ENCODE measurements at places on chromosomes 13 and 19. TPM values are rescaled to one million over a fixed set of nuclear protein-coding genes. Genes with fewer than 3 reads are reported as not detected.

DNA sequence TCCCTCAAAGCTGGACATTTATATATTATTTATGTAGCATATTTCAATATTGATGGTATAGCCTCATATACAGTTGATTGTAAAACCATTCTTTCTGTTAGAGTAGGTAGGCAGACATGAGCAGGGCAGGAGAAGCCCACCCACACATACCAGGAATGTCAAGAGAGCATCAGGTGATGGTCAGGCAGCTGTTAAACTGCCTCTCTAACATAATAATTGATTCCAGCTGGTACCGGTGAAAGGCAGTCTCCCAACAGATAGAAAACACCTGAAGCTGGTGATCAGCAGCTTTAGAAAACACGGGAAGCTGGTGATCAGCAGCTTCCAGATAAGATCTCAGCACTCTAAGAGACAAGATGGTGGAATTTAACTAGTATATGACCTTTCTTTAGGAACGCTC, 132.9 kb downstream of the SLITRK6 start:
- H3K27ac ChIP-seq = no peak overlapping the region
- no peaks in the 10 kb centered on the region for H3K27me3 ChIP-seq
- no peak for DNase-seq
- H3K4me1 ChIP-seq = no peaks in the 10 kb centered on the region

- H3K27ac ChIP-seq = peak overlapping the region; percentile 93
- DNase-seq = no peak
- peaks cover 82% of the 10 kb centered on the region for H3K4me1 ChIP-seq
Measured at GRCh38 chr13:110356362-110356761, 49.3 kb downstream of the COL4A2 start.

DNA sequence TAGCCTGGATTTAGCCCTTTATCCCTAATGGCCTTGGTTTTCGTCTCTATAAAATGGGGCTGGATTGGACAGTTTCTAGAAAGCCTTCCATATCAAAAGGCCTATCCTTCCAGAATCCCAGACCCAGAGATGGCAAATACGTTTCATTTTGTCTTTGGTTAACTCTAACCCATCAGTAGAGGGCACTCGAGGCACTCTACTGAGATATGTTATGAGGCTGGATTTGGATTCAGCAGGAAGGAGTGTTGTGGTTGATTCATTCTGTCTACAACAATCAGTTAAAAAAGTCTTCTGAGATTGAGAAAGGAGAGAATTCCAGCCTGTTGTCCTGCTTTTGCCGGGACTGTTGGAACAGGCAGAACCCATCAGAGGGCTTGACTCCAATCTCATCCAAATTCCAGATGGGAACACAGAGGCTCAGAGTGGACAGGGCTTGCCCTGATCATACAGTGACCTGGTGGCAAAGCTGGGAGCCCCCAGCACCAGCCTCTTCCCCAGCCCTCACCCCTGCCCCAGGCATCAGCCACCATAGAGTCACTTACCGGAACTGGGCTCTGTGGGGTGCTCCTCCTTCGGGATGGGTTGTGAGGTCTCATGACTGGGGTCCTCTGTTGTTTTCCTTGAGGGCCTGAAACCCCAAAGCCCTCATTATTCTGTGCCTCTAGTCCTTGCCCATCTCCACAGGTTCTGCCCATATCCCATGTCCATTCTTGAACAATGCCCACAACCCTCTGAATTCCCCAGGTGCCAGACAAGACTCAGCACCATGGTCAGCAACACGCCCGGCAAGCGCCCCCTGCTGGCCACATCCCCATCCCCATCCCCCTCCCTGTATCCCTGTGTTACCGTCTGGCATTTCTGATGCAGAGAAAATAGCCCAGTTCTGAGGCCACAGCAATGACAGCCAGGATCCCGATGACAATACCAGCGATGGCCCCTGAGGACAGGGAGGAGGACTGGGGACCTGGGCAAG, 12.3 kb upstream of the ZNF180 start:
- H3K27me3 ChIP-seq = peaks cover 49% of the 10 kb centered on the region
- no peak overlapping the region for H3K4me3 ChIP-seq
- H3K4me1 ChIP-seq = no peaks in the 10 kb centered on the region
- no peak for DNase-seq
- no peaks in the 10 kb centered on the region for H3K36me3 ChIP-seq

DNA sequence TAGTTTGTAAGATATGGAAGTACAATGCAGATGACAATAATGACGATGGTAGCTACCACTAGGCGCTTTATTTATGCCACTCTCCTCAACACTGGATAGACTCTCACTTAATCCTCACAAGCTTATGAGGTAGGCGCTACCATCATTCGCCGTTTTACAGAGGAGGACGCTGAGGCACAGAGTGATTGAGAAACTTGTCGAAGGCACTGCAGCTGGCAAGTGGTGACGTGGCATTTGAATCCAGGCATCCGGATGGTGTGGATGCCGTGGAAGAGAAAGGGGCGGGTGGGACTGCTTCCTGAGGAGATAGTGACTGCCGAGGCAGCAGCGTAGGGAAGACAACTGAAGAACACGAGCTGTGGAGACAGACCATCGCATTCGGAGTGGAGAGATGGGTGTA, 1.3 kb upstream of the RPS9 start:
- H3K4me1 ChIP-seq = peaks cover 42% of the 10 kb centered on the region
- H3K4me3 ChIP-seq = no peak overlapping the region
- H3K27ac ChIP-seq = no peak overlapping the region
- no peaks in the 10 kb centered on the region for H3K27me3 ChIP-seq
- H3K36me3 ChIP-seq = peaks cover 28% of the 10 kb centered on the region

- H3K4me3 ChIP-seq = no peak overlapping the region
- no peak for DNase-seq
- H3K27me3 ChIP-seq = no peaks in the 10 kb centered on the region
- H3K27ac ChIP-seq = no peak overlapping the region
- no peaks in the 10 kb centered on the region for H3K36me3 ChIP-seq
Measured at GRCh38 chr13:105763851-105764250, 771.6 kb downstream of the EFNB2 start.

- peaks cover 88% of the 10 kb centered on the region for H3K27me3 ChIP-seq
- H3K4me1 ChIP-seq = peaks cover 32% of the 10 kb centered on the region
- no peaks in the 10 kb centered on the region for H3K36me3 ChIP-seq
Measured at GRCh38 chr19:49061445-49061844, 3.2 kb downstream of the NTF4 start.

DNA sequence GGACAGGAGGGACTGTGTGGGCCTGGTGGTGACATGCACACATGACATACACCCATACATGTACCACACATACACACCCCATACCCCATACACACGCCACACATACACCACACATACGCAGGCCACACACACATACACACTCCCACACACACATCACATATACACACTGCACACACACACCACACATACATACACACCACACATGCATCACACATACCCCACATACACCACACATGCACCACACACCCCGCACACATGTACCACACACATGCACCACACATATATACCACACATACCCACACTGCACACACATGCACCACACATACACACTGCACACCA, 76.5 kb upstream of the KCTD15 start:
- H3K36me3 ChIP-seq = no peaks in the 10 kb centered on the region
- no peaks in the 10 kb centered on the region for H3K4me1 ChIP-seq
- H3K27me3 ChIP-seq = no peaks in the 10 kb centered on the region
- H3K27ac ChIP-seq = no peak overlapping the region

DNA sequence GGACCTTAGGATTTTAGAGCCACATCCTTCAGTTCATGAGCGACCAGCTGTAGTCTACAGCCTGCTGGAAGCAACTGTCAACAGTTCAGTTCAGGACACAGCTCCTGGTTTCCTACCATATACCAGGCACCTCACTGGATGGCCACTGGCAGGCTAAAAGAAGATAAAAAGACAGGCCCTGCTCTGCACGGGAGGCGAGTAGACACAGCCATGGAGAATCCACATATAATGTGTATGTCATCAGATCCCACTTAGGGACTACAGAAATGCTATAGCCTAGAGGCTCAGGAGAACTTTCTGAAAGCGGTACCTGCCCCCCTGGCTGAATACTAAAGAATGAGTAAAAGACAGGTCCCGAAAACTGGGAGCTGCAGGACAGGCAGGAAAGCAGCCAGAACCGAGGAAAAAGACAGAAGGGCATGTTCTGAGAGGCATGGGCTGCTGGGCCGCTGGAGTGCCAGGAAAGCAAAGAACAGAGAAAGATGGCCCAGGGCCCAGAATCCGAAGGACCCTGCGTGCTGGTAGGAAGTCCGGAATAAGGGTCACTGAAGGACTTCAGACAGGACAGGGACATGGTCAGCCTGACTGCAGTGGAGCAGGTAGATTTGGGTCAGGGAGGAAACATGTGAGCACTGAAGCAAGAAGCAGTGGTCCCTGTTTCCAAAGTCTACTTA, 23.5 kb downstream of the DZIP1 start:
- peak; percentile 60 for DNase-seq
- H3K4me3 ChIP-seq = no peak overlapping the region
- H3K36me3 ChIP-seq = peaks cover 5% of the 10 kb centered on the region
- H3K27me3 ChIP-seq = no peaks in the 10 kb centered on the region
- H3K27ac ChIP-seq = no peak overlapping the region
- no peaks in the 10 kb centered on the region for H3K4me1 ChIP-seq

DNA sequence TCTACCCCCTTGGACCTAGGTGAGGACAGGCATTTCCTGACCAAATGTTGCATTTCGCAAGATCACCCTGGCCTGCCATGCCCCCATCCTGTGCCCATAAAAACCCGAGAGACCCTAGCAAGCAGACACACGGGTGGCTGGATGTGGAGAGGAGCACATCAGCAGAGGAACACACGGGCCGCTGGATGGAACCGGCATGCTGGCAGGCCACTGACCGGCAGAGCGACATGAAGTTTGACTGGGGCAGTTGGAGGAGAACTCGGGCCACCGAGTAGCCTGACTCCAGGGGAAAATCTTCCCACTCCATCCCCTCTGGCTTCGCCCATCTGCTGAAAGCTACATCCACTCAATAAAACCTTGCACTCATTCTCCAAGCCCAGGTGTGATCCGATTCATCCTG, 329.3 kb downstream of the FGF9 start:
- no peak overlapping the region for H3K4me3 ChIP-seq
- no peaks in the 10 kb centered on the region for H3K4me1 ChIP-seq
- no peak overlapping the region for H3K27ac ChIP-seq
- no peaks in the 10 kb centered on the region for H3K27me3 ChIP-seq

LRP3 gene
- 74.5 TPM for total RNA-seq

KLF1 gene
- total RNA-seq = not detected

LYPD5 gene
- total RNA-seq = 2.8 TPM

DNA sequence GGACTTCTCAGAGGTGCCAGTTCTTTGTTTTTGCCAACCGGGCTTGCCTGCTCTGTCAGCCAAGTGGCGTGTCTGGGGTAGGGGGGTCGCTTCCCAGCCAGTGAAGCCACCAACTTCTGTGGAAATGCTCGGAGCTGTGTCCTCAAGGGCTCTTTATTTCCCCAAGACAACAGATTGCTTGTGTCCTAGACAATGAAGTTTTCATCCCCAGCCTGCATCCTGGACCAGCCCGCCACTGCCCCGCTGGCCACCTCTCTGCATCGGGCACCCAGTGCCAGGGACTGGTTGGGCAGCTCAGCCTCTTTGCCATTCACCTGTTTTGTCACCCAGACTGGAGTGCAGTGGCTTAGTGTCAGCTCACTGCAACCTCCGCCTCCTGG, 3.7 kb downstream of the RAB11B start:
- peaks cover 88% of the 10 kb centered on the region for H3K4me1 ChIP-seq
- DNase-seq = no peak
- no peak overlapping the region for H3K4me3 ChIP-seq
- H3K27me3 ChIP-seq = no peaks in the 10 kb centered on the region
- peak overlapping the region; percentile 100 for H3K27ac ChIP-seq

- H3K36me3 ChIP-seq = no peaks in the 10 kb centered on the region
- H3K27me3 ChIP-seq = no peaks in the 10 kb centered on the region
- no peak for DNase-seq
- no peaks in the 10 kb centered on the region for H3K4me1 ChIP-seq
- no peak overlapping the region for H3K4me3 ChIP-seq
Measured at GRCh38 chr13:70275841-70276240, 167.6 kb upstream of the KLHL1 start.

SBK2 gene
- not detected for total RNA-seq

WASF3 gene
- total RNA-seq = 18.5 TPM

FPR3 gene
- total RNA-seq = 9.9 TPM
